Glutamatergic neuron (in vitro differentiated cells): ENCODE measurements at places on chromosomes 13 and 19.
A peak's percentile ranks its signal among the peaks of the same experiment; 100 is the strongest.

GRCh38 chr13:110885966-110886869, 28.7 kb downstream of the ANKRD10 start:
- no peaks in the 10 kb centered on the region for H3K36me3 ChIP-seq
- DNase-seq = no peak
- H3K4me1 ChIP-seq = peaks cover 5% of the 10 kb centered on the region

DNA sequence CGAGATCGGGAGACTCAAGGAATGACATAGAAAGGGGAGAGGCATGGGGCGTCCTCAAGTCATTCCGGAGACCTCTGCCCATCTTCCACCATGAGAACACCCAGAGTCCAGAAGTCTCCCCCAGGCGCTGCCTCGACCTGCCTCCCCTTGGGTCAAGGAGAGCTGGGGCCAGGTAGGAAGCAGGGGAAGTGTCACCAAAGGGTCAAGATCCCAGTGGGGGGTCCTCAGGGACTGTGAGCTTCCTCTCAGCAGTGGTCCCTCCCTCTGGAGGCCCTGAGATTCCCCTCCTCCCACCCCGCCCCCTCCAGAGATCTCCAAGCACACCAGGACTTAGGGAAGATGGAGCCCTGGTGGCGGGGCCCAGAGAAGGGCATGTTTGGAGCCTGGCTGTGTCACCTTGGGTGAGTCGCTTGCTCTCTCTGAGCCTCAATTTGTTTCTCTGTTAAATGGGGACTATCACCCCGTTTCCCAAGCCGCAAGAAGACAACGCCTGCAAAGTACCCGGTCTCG, 919 bp downstream of the DACT3 start:
- H3K4me1 ChIP-seq = peaks cover 5% of the 10 kb centered on the region
- H3K27me3 ChIP-seq = no peaks in the 10 kb centered on the region
- peaks cover 4% of the 10 kb centered on the region for H3K36me3 ChIP-seq
- H3K27ac ChIP-seq = peak overlapping the region; percentile 75
- peak; percentile 48 for DNase-seq

DNA sequence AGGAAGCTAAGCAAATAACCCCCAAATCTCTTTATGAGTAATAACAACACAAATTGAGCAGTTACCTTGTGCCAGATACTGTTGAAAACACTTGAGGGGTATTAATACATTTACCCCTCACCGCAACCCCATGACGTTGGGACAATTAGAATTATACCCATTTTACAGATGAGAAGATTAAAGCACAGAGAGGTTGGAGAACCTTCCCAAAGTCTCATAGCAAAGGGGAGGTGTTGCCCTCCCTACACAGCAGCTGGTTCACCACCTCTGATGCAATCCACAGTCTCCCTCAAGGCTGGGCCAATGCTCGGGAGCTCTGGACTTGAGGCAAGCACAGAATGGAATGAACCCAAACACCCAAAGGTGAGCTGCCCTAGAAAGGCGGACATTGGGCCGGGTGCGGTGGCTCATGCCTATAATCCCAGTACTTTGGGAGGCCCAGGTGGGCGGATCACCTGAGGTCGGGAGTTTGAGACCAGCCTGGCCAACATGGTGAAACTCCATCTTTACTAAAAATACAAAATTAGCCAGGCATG, 3.9 kb upstream of the CCNE1 start:
- DNase-seq = no peak
- H3K4me3 ChIP-seq = no peak overlapping the region
- peaks cover 2% of the 10 kb centered on the region for H3K4me1 ChIP-seq
- H3K27ac ChIP-seq = no peak overlapping the region
- peaks cover 5% of the 10 kb centered on the region for H3K27me3 ChIP-seq

DNA sequence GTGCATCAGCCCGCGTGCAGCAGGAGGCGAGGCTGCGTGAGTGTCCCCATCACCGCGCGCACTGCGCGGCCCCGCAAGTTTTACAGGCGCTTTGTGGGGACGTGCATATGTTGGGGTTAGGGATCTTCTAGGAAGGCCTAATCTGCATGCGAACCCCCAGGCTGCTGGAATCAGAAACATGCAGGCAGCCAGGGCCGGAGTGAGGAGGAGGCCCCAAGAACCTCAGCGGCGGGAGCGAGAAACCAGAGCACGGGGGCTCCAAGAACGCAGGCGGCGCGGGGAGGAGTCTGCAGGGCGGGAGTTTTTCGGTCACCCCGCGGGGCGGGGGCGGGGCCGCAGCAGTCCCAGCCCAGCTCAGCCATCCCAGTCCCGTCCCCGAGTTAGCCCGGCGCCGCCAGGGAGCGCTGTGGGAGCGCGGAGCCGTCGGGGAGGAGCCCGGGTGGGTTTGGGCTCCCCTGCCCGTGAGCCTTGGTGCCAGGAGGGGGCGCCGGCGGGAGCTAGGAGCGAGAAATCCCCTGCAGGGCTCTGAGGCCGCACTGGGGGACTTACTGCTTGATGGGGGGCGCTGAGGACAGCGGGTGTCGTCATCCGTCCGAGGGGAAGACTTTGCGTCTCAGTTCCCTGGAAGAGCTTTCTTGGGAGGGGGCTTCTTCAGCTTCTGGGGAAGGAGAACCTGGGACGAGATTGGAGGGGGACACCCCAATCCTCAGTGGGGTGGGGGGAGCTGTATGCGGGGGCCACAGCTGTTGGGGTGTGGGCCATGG, 933 bp upstream of the NRTN start:
- no peaks in the 10 kb centered on the region for H3K36me3 ChIP-seq
- no peak overlapping the region for H3K27ac ChIP-seq
- H3K4me3 ChIP-seq = peak overlapping the region; percentile 42
- peaks cover 20% of the 10 kb centered on the region for H3K27me3 ChIP-seq

DNA sequence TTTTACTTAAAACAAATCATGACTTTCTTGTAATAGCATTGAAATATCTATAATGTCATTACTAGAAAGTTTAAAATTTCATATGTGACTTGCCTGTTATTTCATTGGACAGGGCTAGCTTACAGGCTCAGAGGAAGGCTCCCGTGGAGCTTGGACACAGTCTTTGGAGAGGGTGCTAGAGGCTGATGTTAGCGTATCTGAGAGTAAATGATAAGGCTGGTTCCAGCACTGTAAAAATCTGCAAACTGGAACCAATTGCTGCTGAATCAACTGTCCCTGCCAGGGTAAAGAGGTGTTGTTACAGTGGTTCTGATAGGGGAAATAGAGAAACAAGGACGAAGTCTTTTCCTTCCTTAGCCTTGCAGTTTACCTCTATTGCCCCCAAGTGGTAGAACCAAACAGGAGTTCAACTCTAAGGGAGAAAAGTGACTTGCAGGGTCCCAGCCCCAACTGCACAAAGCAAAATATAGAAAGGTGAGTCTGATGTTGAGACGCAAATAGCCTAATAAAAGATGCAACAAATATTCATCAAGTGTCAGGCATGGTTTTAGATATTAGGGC, 901.7 kb downstream of the DIAPH3 start:
- no peak for DNase-seq
- peaks cover 23% of the 10 kb centered on the region for H3K4me1 ChIP-seq
- no peak overlapping the region for H3K27ac ChIP-seq

GRCh38 chr19:18793144-18794028, 2.3 kb upstream of the COMP start:
- no peak for DNase-seq
- H3K4me3 ChIP-seq = no peak overlapping the region
- peaks cover 24% of the 10 kb centered on the region for H3K27me3 ChIP-seq
- H3K27ac ChIP-seq = no peak overlapping the region
- H3K36me3 ChIP-seq = peaks cover 4% of the 10 kb centered on the region
- H3K4me1 ChIP-seq = peaks cover 3% of the 10 kb centered on the region

- no peak for DNase-seq
- peaks cover 26% of the 10 kb centered on the region for H3K36me3 ChIP-seq
- H3K27me3 ChIP-seq = peaks cover 8% of the 10 kb centered on the region
- no peak overlapping the region for H3K27ac ChIP-seq
- peaks cover 27% of the 10 kb centered on the region for H3K4me1 ChIP-seq
Measured at GRCh38 chr13:77715233-77715891, 17.9 kb downstream of the SLAIN1 start.

DNA sequence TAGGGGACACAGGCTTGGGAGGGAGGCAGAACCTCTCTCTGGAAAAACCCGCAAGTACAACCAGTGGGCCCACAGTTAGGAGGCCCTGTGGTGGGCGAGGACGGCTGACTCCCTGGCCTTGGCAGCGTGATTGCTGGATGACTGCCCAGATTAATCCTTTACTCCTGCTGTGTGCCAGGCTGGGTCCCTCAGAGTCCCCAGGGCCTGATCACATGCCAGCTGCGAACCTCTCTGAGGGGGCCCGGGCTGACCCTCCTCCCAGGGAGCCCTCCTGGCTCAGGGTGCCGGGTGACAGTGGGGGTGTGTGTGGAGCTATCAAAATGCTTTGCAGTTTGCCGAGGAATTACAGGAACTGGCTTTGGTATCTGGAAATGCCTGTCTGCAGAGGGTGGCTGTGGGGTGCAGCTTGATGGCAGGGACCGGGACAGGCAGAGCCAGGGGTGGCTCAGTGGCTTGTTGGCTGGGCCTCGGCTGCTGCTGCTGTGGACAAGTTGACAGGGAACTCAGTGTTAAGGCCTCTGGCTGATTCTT, 48.9 kb downstream of the DNM2 start:
- H3K27ac ChIP-seq = no peak overlapping the region
- no peak for DNase-seq
- H3K36me3 ChIP-seq = peaks cover 7% of the 10 kb centered on the region
- H3K4me1 ChIP-seq = peaks cover 8% of the 10 kb centered on the region
- no peak overlapping the region for H3K4me3 ChIP-seq

DNA sequence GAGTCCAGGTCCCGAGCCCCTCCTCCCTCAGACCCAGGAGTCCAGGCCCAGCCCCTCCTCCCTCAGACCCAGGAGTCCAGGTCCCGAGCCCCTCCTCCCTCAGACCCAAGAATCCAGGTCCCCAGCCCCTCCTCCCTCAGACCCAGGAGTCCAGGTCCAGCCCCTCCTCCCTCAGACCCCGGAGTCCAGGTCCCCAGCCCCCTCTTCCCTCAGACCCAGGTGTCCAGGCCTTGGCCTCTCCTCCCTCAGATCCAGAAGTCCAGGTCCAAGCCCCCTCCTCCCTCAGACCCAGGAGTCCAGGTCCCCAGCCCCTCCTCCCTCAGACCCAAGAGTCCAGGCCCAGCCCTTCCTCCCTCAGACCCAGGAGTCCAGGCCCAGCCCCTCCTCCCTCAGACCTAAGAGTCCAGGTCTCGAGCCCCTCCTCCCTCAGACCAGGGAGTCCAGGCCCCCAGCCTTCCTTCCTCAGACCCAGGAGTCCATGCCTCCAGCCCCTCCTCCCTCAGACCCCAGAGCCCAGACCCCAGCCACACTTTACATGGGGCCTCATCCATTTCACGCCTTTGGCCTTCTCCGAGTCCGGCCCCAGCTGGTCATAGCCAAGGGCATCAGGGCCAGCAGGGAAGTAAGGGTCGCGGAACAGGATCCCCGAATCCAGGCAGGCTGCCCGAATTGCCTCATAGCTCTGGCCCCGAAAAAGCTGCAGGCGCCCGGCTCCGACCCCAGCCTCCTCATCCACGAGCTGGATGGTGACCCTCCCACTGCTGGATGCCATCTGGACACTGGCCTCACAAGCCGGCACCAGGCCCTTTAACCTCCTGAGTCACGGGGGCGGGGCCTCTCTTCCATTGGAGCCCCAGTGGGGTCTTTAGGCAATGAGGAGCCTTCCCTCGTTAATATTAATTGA, 628 bp downstream of the CAPN12 start:
- DNase-seq = no peak
- no peak overlapping the region for H3K4me3 ChIP-seq
- H3K36me3 ChIP-seq = peaks cover 3% of the 10 kb centered on the region
- no peak overlapping the region for H3K27ac ChIP-seq

- peaks cover 56% of the 10 kb centered on the region for H3K27me3 ChIP-seq
- no peak overlapping the region for H3K4me3 ChIP-seq
- H3K27ac ChIP-seq = no peak overlapping the region
- no peak for DNase-seq
Measured at GRCh38 chr19:3368441-3368795, 2.0 kb downstream of the NFIC start.

GRCh38 chr13:60811581-60811980, 414.6 kb downstream of the TDRD3 start:
- peaks cover 4% of the 10 kb centered on the region for H3K36me3 ChIP-seq
- DNase-seq = no peak
- no peak overlapping the region for H3K27ac ChIP-seq
- H3K4me3 ChIP-seq = no peak overlapping the region
- no peaks in the 10 kb centered on the region for H3K4me1 ChIP-seq

- H3K4me1 ChIP-seq = peaks cover 5% of the 10 kb centered on the region
- H3K27ac ChIP-seq = no peak overlapping the region
- no peaks in the 10 kb centered on the region for H3K27me3 ChIP-seq
- H3K4me3 ChIP-seq = no peak overlapping the region
- no peak for DNase-seq
Measured at GRCh38 chr13:98022210-98022609, 68.7 kb downstream of the IPO5 start.

GRCh38 chr19:46978171-46978869, 41.3 kb upstream of the NPAS1 start:
- DNase-seq = no peak
- no peak overlapping the region for H3K27ac ChIP-seq
- no peaks in the 10 kb centered on the region for H3K36me3 ChIP-seq

DNA sequence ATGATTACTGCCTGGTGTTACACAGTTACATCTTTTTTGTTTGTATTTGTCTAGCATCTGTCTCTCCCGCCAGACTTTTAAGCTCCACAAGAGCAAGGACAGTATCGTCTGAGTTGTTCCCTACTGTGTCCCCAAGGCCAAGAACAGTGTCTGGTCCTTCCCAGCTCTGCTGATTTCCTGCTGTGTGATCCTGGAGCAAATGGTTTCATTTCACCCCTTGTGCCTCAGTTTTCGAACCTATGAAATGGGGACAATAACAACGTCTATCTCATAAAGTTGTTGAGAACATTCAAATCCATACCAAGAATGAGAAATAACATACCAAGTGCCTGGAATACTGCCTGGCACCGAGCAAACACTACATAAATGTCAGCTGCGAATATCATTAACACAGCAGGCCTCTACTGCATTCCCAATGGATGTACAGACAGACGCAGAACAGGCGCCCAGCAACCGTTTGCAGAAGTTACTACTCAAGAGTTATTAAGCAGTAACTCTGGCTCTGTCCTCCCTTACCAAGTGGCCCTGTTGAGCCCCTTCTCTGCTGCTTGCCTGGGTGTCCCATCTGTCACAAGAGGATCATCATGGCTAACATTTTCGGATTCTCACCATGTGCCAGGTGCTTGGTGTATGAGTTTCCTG, 11.4 kb downstream of the XRCC1 start:
- H3K4me1 ChIP-seq = peaks cover 14% of the 10 kb centered on the region
- no peaks in the 10 kb centered on the region for H3K27me3 ChIP-seq
- H3K36me3 ChIP-seq = peaks cover 4% of the 10 kb centered on the region
- no peak for DNase-seq

- H3K4me1 ChIP-seq = peaks cover 3% of the 10 kb centered on the region
- no peaks in the 10 kb centered on the region for H3K36me3 ChIP-seq
- no peak overlapping the region for H3K27ac ChIP-seq
- peak; percentile 52 for DNase-seq
- peaks cover 12% of the 10 kb centered on the region for H3K27me3 ChIP-seq
- no peak overlapping the region for H3K4me3 ChIP-seq
Measured at GRCh38 chr19:35549174-35549788, 3.9 kb downstream of the TMEM147 start.

GRCh38 chr19:30112666-30113065, 170.6 kb downstream of the URI1 start:
- H3K36me3 ChIP-seq = no peaks in the 10 kb centered on the region
- H3K27me3 ChIP-seq = no peaks in the 10 kb centered on the region
- DNase-seq = no peak
- H3K4me1 ChIP-seq = no peaks in the 10 kb centered on the region

GRCh38 chr19:51020988-51021651, 1.6 kb upstream of the KLK10 start:
- no peak for DNase-seq
- H3K4me1 ChIP-seq = peaks cover 4% of the 10 kb centered on the region
- H3K36me3 ChIP-seq = peaks cover 5% of the 10 kb centered on the region
- no peak overlapping the region for H3K4me3 ChIP-seq
- peaks cover 22% of the 10 kb centered on the region for H3K27me3 ChIP-seq
